Pons (tissue), 1 donor: ENCODE measurements at places on chromosomes 16 and 17.
A peak's percentile ranks its signal among the peaks of the same experiment; 100 is the strongest.

DNA sequence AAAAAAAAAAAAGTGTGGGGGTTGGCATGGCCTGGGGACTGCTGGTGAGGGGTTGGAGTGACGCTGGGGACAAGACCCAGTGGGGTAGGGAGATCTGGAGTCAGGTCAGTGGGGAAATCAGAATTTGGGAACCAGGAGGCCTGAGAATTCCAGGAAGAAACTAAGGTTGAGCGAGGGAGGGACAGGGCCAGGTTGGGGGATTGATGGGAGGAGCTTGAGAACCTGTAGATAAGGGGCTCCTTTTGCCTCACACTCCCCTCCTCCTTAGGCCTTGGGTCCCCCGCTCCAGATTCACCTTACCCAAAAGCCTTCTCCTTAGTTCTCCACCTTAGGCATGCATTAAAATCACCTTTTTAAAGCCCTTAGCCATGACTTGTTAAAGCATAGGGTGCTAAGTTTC is 8.3 kb upstream of the PYDC1 start:
- no peak for DNase-seq

DNA sequence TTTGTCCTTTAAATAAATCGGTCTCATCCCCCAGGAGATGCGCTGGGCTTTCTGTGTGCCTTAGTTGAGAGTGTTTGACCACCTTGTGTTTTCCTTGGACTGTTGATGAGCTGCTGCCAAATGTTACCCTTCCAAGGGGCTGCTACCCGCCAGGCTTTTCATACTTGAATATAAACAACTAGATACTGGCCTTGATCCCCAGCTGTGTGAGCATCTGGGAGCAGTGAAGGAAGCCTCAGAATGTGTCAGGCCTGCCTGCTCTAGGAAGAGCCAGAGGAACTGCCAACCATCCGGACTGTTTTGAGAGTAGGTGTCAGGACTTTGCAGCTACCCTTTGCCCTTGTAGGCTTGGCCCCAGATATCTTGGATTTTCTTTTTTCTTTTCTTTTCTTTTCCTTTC is 57.8 kb downstream of the LDHD start:
- DNase-seq = no peak

GRCh38 chr17:8965394-8966168 is at the start of gene PIK3R5:
TSS of gene PIK3R5 (minus strand) at chr17:8965707. CDS start at chr17:8911494, 54,213 bp downstream.
- DNase-seq = peak; percentile 28

DNA sequence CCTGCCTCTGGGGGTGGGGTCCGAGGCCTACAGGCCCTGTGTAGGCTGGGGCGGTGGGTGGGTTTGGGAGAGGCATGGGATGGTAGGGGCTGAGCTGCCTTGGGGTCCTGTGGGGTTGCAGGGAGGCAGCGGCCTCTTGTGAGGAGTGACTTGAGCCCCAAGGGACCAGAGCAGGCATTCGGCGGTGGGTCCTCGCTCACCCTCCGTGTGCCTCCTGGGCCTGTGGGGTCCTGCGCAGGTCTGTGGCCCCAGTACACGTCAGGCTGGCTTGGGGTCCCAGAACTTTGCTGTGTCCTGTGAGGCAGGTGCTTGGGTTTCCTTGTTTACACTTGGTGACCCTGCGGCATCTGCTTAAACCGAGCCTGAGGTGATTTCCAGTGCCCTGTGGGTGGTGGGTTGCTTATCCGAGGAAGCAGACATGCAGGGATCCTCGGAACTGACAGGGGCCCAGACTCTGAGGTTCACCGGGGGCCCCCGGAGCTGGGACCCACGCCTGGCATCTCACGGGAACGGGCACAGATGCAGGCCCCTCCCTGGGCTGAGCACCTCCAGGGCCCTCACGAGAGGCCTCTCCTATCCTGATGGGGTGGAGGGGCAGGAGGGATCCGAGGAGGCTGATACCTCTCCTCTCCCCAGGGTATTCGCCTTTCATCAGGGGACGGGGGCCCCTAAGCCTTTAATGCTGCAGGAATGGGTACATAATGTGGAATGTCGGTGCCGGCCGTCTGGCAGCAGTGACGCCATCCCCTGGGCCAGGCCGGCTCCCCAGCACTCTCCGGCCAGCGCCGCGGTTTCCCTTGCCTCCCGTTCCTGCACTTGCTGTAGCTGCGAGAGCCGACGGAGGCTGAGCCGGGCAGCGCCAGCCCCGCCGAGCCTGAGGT is 7.7 kb downstream of the METRNL start:
- DNase-seq = no peak
